ENCODE measurements at places on chromosomes 11 and 22.

DNA sequence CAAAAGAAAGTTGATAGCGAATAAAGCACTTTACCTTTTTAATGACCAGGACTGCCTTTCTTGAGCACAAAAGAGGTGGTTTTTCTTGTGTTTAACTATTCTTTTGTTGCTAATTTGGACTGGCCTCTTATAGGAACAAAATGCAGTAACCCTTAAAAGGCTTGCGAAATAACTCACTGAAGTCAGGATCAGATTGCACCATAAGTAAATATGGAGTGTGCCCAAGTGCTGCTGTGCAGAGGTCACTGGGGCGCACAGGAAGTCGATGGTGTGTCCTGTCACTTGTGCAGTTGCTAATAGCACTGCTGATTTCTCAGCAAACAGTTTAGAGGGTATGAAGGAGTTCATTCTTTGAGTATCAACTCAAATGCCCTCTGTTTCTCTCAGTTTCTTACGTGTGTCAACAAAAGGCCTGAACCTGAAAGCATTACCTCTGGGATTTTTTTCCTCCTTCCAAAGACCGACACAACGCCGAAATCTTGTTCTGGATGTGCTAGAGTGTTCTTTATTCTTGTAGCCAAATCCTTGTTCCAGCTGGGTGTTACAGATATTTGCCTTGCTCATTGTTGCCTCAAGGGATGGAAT is 71.3 kb downstream of the ATXN10 start:
- DNase-seq, result no peak

DNA sequence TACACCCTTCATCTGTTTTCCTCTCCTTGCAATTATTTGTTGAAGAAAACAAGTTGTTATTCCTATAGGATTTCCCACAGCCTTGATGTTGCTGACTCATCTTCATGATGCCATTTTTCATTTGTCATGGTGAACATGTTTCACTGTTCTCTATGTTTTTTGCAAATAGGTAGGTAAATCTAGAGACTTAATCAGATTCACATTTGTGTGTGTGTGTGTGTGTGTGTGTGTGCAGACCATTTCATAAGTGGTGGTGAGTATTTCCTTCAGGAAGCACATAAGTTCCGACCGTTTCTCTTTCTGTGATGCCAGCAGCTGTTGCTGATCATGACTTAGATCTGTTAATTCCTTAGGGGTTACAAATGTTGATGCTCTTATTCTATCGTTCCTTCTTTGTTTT is 80.3 kb upstream of the IZUMO1R start:
- no peak for DNase-seq

DNA sequence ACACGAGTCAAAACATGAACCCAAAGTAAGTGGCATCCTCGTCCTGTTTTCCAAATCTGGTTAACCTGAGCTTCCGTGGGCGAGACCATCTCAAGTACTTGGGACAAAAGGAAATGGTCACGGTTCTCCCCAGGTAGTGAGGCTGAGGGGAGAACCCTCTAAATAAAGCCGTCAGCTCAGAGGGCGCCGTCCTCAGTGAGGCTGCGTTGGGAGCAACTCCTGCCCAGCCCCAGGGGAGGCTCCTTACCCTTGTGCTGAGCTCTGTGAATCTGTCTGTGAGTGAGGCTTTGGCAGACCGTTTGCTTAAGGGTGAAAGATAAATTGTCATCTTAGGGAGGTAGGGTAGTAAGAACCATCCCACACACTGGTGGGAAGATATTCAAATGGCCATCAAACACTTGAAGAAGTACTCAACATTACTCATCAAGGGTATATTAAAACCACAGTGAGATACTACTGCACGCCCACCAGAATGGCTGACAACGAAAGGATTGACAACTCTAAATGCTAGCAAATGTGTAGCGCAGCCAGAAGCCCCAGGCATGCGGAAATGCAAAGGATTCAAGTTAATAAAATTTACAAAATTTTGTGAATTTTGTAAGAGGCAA is 321.0 kb downstream of the TBC1D22A start:
- no peak for DNase-seq

GRCh38 chr11:70526116-70527045 is 128.1 kb downstream of the CTTN start:
- DNase-seq, result no peak

- no peak for DNase-seq
Observed at GRCh38 chr22:24410110-24410856, 17.1 kb upstream of the ADORA2A start.

- no peak for DNase-seq
Observed at GRCh38 chr22:24920029-24920428, 26.5 kb downstream of the LHFPL7 start.

DNA sequence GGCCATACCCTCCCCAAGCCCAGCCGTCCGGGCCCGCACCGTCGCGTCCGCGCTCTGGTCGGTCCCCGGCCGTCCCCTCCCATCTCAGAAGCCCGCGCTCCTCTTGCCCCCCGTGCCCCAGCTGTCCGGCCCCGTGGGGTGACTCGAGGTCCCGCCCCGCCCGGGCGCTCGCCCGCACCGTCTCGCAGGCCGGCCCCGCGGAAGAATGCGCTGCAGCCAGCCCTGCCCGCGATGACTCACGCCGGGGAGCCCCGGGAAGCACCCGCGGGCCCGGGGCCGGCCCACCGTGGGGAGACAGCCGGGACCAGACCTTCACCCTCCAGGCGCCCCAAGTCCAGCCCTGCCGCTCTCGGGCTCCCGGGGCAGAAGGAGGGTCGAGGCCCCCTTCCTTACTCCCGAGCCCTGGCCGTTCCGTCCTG is 320 bp upstream of the PHLDA2 start:
- DNase-seq, result no peak

DNA sequence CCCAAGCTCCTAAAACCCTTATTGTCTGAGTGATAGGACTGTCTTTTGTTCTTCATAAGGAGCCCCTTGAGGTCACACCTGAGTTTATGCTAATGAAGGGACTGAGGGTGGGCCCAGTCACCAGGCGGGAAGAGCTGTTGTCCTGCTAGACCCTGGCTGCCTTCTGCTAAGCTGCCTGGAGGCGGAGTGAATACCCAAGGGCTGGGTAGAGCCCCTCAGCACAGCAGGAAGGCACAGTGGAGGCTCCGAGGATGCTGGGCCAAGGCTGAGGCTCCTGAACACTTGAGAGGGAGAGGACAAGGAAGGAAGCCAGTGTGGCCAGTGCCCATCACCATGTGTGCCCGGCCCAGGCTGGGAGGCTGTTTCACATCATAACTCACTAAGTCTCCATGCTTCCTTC is 4.8 kb upstream of the PHF21B start:
- no peak for DNase-seq

GRCh38 chr11:62664405-62665074 is 470 bp downstream of the C11orf98 start:
- no peak for DNase-seq

GRCh38 chr11:8025123-8025522 is 38.0 kb downstream of the EIF3F start:
- DNase-seq, result no peak

DNA sequence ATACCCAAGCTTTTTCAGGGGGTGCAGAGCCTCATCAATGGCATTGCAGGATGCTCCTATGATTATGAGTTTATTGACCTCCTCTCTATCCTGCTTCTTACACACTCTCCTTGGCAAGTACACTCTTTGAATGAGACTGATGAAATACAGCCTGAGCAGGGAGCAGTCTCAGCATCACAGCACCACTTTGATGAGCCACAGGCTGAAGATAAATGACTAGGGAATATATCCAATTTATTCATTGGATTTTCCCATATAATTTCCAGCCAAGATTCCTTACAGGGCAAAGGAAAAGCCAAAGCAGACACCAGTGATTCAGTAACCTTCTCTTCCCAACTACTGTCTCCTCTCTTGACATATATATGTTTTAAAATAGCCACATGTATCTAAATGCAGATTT is 79.2 kb downstream of the CASP12 start:
- no peak for DNase-seq

DNA sequence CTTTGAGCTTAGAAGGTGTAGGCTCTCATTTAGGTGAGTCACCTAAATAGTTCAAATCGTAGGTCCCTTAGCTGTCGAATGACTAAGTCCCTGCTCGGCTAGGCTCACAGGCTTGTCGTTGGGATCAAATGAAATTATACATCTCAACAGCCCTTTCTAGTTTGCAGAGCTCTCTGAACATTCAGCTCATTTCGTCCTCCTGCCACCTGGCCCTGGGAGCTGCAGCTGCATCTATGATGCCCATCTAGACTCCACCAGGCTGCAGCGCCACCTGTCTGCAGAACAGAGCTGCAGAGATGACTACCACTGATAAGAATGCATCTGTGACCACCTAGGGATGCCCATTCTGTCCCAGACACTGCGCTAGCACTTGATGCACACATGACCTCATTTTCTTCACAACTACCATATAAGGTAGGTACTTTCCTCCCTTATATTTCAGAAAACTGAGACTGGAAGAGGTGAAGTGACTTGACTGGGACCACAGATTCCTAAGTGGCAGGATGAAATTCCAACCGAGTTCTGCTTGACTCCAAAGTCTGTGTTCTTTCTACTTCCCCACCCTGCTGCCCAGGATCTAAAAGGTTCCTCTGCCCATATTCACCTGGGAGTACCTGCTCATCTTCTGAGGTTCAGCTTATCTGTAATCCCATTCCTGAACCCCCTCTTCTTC is 141.1 kb upstream of the NARS2 start:
- DNase-seq, result no peak

DNA sequence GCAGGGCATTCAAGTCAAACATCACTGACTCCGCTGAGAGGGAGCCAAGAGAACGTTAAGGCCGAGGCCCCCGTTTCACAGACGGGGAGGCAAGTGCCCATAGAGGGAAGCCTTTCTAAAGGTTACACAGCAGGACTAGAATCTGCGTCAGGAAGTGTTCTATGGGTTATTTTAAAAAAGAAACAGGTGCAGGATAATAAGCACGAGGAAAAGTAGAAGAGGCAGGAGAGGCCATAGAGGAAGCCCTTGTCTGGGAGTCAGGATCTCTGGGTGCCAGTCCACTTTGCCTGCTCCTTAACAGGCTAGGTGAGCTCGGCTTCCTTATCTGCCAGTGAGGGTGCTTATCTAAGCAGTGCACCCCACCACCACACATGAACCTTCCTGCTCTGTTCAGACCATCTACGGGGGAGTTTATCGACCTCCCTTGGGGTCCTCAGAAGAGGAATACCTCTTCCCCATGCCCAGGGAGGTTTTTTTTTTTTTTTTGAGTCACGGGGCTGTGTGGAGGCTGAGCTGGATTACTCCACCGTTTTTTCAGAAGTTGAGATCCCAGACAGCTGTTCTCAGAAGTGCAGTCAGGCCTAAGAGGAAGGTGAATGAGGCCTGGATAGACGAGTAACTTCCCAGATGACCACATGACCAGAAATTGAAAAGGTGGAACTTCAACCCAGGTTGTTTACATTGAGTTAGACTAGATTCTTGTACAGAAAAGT is 1.2 kb upstream of the FCHSD2 start:
- no peak for DNase-seq

- no peak for DNase-seq
Observed at GRCh38 chr22:37739035-37739434, 42.2 kb downstream of the TRIOBP start.

DNA sequence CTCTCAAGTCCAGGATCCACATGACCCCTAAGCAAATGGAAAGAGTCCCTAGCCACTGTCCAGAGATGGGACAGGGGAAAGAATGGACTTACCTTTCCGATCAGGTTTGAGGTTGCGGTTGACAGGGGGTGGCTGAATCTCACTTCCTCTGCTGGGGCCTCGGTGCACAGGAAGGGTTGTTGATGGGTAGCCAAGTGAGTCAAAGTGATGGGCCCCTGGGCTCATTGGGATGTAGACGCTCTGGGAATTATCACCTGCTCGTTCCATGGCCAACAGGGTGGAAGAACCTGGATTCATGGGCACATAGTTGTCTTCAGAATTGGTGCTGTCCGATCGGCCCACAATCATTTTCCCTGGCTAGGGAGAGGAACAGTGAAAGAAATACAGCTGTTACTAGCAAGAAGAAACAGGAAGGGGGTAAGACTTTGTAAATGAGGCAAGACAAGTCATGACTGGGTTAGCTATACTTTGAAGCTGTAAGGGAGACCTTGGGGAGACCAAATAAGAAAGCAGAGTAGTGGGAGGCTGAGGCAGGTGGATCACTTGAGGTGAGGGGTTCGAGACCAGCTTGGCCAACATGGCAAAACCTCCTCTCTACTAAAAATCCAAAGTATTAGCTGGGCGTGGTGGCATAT is 34.7 kb downstream of the USP35 start:
- no peak for DNase-seq

DNA sequence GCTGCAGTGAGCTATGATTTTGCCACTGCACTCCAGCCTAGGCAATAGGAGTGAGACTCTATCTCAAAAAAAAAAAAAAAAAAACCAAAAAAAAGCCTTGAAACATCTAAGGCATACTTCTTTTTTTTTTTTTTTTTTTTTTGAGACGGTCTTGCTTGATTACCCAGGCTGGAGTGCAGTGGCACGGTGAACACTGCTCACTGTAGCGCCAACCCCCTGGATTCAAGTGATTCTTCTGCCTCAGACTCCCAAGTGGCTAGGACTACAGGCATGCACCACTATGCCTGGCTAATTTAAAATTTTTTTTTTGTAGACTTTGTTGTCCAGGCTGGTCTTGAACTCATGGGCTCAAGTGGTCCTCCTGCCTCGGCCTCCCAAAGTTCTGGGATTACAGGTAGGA is 19.5 kb downstream of the ARFGAP3 start:
- no peak for DNase-seq

DNA sequence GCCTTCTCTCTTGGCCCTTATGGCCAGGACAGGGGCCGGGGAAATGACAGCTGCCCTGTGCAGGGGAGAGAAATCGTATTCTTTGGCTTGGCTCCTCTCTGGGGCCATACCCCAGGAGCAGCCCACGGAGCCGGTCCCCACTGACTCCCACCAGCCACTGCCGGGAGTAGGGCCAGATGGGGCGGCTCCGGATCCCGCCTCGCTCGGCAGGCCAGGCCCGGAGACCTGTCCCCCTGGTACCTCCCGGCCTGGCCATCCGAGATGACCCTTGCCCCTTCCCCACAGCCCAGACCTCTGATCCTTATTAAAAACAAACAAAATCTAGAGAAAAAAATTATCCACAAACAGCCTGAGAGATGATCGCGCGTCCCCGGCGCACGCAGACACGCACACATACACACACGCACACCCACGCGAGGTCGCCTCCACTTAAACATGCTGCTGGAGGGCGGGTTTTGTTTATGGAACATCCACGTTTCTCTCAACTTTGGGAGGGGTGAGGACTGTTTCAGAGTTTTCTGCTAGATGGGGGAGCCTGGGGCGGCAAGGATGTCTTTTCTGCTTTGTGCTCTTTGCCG is 59.1 kb downstream of the IGLL1 start:
- DNase-seq, result no peak

DNA sequence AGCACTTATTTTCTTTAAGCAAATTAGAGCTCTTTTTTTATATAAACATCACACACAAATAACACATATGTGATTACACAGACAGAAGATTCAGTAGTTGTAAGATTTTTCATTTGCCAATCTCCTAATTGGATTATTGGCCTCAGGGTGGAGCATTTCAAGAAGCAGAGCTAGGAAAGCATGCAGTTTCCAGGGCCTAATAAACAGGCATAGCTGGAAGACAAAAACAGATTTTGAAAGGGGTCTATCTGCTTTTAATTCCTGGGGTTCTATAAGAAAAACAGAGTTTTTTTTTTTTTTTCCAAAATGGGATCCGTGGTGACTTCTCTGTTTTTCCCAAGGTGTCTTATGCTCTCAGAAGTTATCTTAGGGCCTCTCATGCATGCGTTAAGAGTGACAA is 7.6 kb upstream of the FOLR3 start:
- no peak for DNase-seq
